ENCODE measurements at places on chromosomes 7 and 10.

DNA sequence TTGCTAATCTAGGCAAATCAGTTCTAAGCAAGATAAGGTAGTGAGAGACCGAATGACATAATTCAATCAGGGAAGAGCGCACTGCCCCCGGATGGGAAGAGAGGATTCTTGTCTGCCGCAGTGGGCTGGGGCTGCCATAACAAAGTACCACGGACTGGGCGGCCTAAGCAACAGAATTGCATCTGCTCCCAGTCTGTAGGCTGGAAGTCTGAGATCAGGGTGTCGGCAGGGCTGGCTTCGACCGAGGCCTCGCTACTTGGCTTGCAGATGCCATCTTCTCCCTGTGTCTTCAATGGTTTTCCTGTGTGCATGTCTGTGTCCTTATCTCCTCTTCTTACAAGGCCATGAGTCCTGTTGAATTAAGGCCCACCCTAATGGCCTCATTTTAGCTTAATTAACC lies 59.7 kb upstream of the TMEM72 start:
- no peak for DNase-seq

GRCh38 chr10:110671788-110672579 lies 27.8 kb downstream of the RBM20 start:
- no peak for DNase-seq

DNA sequence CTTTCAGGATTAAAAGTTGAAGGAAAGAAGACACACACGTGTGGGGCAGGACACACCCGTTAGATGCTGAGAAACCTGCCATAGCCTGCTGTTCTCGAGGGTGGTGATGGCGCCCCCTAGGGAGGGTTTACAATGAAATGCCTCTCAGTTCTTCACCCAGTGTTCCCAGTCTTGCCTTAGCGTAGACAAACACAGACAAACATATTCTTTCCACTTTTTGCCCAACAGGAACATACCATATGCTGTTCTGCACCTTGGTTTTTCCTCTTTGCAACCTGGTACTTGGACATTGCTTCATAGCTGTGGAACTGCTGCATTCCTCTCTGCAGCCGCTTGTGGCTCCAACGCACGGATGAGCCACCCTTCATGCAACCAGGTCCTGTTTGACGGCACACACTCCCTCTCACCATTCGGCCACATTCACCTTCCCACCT lies 23.3 kb upstream of the HSPA12A start:
- no peak for DNase-seq

- no peak for DNase-seq
Measured at GRCh38 chr7:141024668-141025067, 9.9 kb upstream of the MRPS33 start.

GRCh38 chr10:58851606-58852005 lies 324.8 kb upstream of the PHYHIPL start:
- DNase-seq = no peak

- no peak for DNase-seq
Measured at GRCh38 chr10:11921800-11922392, 98.7 kb downstream of the PROSER2 start.

DNA sequence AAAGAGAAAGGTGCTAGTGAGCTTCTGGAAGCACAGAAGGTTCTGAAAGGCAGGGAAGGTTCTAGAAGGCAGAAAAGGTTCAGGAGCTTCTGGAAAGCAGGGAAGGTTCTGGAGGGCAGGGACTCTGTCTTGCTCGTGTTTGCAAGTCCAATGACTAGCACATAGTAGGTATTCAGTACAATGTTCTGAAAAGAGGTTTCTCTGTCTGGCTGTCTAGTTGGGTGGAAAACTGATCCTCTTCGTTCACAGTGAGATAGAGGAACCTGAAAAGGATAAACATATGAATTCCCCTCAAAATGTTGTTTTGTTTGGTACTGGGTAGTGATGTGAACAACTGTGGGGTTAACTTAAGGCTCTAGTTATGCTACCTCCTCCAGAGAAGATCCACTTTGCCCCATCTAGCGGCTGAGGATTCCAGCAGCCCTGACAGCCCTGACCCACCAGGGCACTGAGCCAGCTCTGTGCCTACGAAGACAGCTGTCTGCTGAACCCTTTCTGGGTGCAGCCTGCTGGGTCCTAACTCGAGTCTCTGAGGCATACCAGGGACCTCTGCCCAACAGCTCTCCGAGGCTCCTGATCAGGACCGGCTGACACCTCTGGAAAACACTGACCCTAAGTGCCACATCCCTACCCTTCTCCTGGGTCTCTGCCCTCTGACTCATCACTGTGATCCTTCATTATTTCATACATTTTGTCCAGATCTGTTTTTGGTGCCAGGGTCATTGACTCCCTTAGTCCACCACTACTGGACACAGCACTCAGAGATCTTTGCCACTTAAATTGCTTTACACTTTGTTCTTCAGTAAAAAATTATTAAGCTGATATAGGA lies 15.4 kb downstream of the PTPRN2 start:
- DNase-seq = no peak

- DNase-seq = no peak
Measured at GRCh38 chr10:131186547-131187253, 124.8 kb downstream of the TCERG1L start.

- DNase-seq = no peak
Measured at GRCh38 chr7:133398506-133398905, 145.6 kb downstream of the EXOC4 start.

DNA sequence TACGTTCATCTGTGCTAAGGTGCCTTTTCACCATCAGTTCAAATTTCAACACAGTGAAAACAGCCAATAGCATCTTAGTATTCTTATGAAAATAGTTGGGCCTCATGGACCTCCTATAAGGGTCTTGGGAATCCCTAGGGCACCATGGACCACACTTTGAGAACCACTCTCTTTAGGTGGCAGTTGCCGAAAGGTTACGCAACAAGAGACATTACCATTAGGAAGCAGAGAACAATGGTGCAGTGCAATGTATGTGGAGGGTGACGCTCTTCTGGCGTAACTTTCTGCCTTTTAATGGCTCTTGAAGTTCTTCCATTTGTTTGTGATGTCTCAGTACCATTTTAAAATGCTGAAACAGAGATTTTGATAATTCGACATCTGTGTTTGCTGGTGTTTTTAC lies 131.1 kb downstream of the CNNM2 start:
- no peak for DNase-seq

- no peak for DNase-seq
Measured at GRCh38 chr10:98611436-98611835, 164.7 kb upstream of the HPS1 start.

DNA sequence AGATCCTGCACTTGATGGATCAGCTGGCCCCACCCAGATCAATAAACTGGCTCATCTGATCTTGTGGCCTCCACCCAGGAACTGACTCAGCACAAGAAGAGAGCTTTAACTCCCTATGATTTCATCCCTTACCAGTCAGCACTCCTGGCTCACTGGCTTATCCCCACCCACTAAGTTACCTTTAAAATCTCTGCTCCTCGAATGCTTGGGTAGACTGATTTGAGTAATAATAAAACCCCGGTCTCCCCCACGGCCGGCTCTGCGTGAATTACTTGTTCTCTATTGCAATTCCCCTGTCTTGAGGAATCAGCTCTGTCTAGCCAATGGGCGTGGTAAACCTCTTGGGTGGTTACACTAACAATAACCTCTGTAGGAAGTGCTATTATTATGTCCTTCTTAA lies 83.7 kb downstream of the MBL2 start:
- no peak for DNase-seq

GRCh38 chr7:25066253-25066652 lies 58.8 kb downstream of the CYCS start:
- no peak for DNase-seq

DNA sequence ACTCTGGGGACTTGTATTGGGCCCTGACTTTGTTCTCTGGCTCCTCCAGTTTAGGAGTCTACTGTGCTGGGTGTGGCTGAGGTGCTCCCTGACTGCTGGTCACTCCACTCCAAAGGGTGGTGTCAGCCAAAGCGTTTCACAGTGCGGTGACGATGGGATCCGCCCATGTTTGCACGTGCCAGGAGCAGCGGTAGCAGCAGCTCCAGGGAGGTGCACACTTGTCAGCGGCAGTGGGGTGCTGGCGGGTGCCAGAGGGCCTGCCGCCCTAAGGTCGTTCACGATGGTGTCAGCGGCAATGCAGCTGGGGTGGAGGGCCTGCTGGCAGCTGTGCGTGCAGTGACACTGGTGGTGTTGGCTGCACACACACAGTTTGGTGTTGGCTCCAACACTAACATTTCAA lies 268.5 kb upstream of the AKR1E2 start:
- no peak for DNase-seq

DNA sequence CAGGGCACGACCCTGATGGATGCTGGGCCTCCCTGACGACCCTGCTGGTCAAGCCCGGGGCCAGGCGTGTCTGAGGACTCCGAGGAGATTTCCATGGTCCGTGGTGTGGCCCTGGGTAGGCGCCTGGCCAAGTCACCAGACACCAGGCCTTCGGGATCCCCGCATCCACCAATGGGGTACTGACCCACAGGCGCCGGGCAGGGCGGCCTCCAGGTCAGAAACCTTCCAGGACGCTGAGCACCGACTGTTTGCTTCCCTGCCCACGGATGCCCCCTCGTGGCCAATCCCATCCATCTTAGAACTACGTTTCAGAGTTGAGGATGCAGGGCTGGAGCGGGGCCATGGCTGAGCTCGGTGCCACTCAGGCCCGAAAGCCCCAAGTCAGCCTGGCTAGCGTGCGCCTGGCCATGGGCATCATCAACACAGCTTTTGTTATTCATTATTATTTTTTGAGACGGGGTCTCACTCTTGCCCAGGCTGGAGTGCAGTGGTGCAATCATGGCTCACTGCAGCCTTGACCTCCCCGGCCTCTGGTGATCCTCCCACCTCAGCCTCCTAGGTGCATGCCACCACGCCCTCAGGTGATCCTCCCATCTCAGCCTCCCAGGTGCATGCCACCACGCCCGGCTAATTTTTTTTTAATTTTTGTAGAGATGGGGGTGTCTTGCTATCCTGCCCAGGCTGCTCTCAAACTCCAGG lies 7.1 kb upstream of the AMZ1 start:
- DNase-seq = no peak

GRCh38 chr7:1508277-1508758 lies 4.1 kb upstream of the INTS1 start:
- no peak for DNase-seq

GRCh38 chr7:112789453-112789816 lies 758 bp downstream of the TMEM168 start:
- no peak for DNase-seq

- no peak for DNase-seq
Measured at GRCh38 chr7:151008143-151008510, 16.2 kb downstream of the ATG9B start.

GRCh38 chr10:82037076-82037475 lies 162.1 kb downstream of the NRG3 start:
- DNase-seq = no peak

DNA sequence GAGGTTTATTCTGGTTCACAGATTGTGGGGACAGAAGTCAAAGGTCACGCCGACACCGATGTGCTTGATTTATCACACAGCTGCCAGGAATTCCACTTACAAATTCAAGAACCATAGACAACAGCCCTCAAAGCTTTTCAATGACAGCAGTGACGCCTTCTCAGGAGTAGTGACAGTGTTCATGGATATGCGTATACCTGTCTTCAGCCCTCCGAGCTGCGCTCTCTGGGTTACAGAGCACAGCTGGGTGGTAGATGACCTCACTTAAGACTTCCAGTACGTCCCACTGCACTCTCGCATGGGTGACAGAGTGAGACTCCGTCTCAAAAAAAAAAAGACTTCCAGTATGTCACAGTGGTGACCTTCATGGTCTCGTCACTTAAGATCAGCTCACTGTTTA lies 108.5 kb downstream of the TCERG1L start:
- DNase-seq = no peak

DNA sequence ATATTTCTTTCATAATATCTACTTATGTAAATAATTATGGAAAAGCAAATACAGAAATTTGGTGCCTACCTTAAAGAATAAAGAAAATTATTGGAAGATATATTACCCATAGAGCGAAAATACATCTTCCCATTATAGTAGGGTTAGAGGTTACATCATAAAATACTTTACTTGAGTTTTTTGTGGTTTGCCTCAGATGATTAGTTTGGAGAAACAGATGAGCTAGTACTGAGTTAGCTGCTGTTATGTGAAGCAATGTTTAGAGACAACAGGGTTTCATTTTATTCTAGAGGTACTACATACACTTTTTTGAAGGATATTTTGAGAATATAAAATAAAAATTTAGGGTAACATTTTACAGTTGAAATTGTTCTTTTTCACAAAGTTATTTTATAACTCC lies 2.9 kb upstream of the MLLT10 start:
- DNase-seq = no peak
